Body of pancreas (tissue), 4 donors: ENCODE measurements at places on chromosomes 5 and 9. TPM values are rescaled to one million over a fixed set of nuclear protein-coding genes. Genes with fewer than 3 reads are reported as not detected.

The CNTNAP3B gene
- 34.2 TPM for total RNA-seq

DNA sequence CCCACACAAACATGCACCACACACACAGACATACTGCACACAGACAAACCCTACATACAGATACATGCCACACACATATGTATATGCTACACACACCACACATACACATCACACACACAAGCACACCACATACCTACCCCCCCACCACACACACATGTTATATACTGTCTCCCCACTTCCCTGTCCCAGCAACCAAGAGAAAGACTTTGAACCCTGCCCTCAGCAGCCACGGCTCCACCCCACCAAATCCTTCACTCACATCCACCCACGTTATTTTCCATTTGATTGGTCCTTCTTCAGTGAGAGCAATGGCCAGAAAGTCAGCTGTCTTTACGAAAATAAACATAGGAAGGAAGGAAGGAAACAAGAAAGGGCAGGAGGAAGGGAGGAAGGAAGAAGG, 479.8 kb downstream of the DIRAS2 start:
- no peak for DNase-seq

DNA sequence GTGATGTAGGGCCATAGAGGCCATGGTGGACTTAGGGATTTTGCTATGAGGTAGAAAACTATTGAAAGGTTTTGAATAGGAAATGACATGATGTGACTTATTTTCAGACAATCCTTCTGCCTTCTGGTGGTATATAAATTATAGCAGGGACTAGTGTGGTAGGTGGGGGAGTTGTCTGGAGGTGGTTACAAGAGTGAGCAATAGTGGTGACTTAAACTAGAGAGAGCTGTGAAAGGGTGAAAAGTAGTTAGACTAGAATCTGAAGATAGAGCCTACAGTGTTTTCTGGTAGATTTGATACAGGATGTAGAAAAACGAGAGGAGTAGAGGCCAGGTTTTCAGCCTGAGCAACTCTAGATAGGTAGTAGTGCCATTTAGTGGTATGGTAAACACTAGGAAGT, 32.3 kb downstream of the NAA35 start:
- no peak for DNase-seq

The HEMGN gene
- not detected for total RNA-seq

The COL15A1 gene
- total RNA-seq = 6.7 TPM

- no peak for DNase-seq
Observed at GRCh38 chr5:44499381-44499780, 110.2 kb upstream of the FGF10 start.

DNA sequence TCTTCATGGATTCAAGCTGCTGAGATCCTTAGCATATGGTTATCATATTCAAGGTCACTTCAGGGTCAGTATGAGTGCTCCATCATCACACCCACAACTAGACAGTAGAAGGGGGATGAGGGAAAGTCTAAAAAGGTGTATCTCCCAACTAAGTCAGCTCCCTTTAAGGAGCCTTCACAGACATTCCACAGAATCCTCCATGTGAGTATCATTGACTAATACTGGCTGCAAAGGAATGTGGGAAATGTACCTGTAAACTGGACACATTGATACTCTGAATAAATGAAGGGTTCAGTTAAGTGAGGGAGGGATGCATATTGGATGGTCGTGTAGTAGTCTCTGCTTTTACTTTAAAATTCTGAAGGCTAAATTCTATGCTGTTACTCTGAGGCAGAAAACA, 330.7 kb downstream of the LRRC70 start:
- no peak for DNase-seq

DNA sequence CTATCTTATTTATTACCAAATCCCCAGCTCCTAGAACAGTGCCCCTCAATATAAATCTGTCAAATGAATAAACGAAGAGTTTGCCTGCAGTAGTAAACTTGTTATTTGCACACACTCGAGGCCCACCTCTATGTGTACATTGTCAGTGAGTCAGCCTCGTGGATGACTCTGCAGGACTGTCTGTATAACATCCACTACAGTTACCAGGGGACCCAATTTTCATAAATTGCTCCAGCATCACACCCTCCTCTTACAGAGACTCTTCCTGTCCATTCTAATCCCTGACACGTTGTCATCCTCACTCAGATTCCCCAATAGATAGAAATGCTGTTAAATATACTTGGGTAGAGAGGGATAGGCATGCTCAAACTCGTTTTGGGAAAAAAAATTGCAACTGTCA, 478.5 kb downstream of the RAB3C start:
- no peak for DNase-seq

DNA sequence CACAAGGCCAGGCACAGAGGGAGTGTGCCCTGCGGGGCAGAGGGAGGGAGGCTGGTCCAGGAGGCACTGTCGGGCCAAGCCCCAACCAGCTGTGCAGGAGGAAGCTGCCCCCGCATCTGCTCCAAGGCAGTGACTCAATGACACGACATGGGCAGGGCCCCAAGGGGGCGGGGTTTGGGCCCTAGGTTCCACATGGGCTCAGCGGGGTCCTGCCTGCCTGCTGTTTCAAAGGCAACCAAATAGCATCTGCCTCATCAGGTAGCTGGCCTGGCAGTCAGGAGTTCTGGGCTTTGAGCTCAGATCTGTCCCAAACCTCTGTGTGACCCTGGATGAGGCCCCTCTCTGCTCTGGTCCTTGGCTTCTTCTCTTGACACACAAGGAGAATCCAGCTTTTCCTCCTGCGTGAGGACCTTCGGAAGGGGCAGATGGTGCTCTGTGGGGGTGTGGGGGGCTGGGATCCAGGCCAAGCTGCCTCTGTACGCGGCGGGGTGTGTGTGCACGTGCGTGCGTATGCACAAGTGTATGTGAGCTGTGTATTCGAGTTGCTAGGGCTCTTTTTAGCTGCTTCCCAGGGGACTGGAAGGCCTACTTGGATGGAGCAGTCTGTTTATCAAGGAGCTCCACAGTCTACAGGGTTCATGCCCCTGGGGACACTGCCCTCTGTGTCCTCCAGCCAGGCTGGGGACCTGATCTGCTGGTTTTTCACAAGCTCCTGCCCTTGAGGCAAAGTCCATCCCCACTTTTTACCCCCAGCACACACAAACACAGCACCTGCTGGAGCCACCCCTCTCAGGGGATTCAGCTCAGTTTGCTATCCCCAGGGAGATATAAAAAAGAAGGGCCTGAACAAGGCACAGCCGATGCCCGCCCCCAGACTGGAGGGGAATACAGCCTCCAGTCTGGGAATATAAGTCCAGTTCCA, 138.9 kb downstream of the RGS3 start:
- DNase-seq = peak; percentile 64
